Muscle of leg (tissue), 16 donors: ENCODE measurements at places on chromosomes 3 and 15. TPM values are rescaled to one million over a fixed set of nuclear protein-coding genes. Genes with fewer than 3 reads are reported as not detected.

The MB21D2 gene
- polyA plus RNA-seq = 15.8 TPM

The KCNAB1 gene
- polyA plus RNA-seq = 8.4 TPM

- H3K4me3 ChIP-seq = no peak overlapping the region
- H3K27ac ChIP-seq = no peak overlapping the region
- H3K27me3 ChIP-seq = no peaks in the 10 kb centered on the region
- H3K4me1 ChIP-seq = no peaks in the 10 kb centered on the region
- no peaks in the 10 kb centered on the region for H3K36me3 ChIP-seq
Observed at GRCh38 chr3:101611023-101611422, 37.0 kb downstream of the PCNP start.

DNA sequence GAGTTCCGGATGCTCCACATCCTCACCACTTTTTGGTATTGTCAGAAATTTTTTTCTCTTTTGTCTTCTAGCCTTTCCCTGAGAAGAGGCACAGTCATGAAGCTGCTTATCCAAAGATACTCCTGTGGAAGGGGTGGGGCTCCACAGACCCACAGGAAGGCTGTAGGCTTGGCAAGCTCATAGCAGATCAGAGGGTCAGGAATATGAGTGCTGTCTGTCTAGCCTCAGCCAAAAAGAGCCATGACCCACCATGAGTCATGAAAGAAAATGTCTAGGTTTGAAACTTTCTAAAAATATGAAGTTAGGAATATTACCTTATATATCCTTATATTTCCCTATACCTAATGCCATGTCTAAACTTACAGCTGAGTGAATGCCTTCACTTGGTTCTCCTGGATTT, 118.2 kb upstream of the THBS1 start:
- no peak for DNase-seq
- H3K4me1 ChIP-seq = peaks cover 38% of the 10 kb centered on the region
- no peak overlapping the region for H3K4me3 ChIP-seq
- no peaks in the 10 kb centered on the region for H3K27me3 ChIP-seq

The AP2M1 gene
- 219 TPM for polyA plus RNA-seq

DNA sequence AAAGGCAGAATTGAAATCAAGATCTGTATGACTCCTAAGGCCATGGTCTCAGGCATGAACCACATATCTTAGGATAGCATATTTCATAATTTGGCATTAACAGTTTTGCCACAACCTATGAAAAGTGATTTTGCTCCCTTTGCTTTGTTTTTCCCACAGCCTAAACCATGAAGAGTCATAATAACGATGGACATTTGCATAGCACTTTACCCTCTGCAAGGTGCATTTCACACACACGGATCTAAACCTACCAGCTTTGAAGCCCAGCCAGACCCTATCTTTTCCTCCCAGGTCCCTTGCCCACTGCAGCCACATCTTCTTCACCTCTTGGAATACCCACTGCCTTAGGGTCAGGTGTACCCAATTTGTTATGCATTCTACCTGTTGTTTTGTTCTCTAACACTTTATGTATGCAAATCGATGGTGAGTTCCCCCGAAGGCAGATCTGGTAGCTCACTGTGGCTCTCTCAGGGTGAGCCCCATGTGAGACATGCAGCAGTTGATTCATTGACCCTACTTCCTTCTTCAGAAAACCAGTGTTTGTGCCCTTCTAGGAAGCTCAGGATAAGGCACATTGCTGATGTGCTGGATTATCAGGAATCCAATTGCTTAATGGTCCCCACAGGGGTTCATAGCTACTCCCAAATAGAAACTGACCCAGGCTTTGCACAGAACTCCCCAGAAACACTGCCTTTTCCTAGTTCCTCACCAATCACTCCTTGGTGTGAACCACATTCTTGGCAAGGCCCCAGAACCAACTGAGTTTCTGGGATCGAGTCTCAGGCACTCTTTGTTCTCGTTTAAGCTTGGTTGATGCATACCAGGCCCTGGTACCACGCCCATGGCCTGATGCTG, 8.7 kb downstream of the ARHGAP31 start:
- H3K36me3 ChIP-seq = peaks cover 17% of the 10 kb centered on the region
- H3K4me1 ChIP-seq = peaks cover 21% of the 10 kb centered on the region
- no peak overlapping the region for H3K27ac ChIP-seq
- H3K4me3 ChIP-seq = no peak overlapping the region

The NR1I2 gene
- 0.58 TPM for polyA plus RNA-seq

The PGBD4 gene
- polyA plus RNA-seq = 1.0 TPM

The NR2E3 gene
- 3.4 TPM for polyA plus RNA-seq

- no peaks in the 10 kb centered on the region for H3K27me3 ChIP-seq
- no peak for DNase-seq
- no peaks in the 10 kb centered on the region for H3K36me3 ChIP-seq
- no peak overlapping the region for H3K4me3 ChIP-seq
Observed at GRCh38 chr3:78414261-78414660, 1353.5 kb downstream of the ROBO1 start.

GRCh38 chr3:73608456-73609314, 16.1 kb downstream of the PDZRN3 start:
- peaks cover 23% of the 10 kb centered on the region for H3K4me1 ChIP-seq
- no peak for DNase-seq
- H3K27me3 ChIP-seq = no peaks in the 10 kb centered on the region
- no peak overlapping the region for H3K4me3 ChIP-seq

The STAC gene
- polyA plus RNA-seq = 54.1 TPM

GRCh38 chr3:18830087-18830486, 318.2 kb upstream of the KCNH8 start:
- H3K4me1 ChIP-seq = no peaks in the 10 kb centered on the region
- H3K27ac ChIP-seq = no peak overlapping the region
- no peaks in the 10 kb centered on the region for H3K27me3 ChIP-seq
- no peak overlapping the region for H3K4me3 ChIP-seq
- no peak for DNase-seq
- no peaks in the 10 kb centered on the region for H3K36me3 ChIP-seq

DNA sequence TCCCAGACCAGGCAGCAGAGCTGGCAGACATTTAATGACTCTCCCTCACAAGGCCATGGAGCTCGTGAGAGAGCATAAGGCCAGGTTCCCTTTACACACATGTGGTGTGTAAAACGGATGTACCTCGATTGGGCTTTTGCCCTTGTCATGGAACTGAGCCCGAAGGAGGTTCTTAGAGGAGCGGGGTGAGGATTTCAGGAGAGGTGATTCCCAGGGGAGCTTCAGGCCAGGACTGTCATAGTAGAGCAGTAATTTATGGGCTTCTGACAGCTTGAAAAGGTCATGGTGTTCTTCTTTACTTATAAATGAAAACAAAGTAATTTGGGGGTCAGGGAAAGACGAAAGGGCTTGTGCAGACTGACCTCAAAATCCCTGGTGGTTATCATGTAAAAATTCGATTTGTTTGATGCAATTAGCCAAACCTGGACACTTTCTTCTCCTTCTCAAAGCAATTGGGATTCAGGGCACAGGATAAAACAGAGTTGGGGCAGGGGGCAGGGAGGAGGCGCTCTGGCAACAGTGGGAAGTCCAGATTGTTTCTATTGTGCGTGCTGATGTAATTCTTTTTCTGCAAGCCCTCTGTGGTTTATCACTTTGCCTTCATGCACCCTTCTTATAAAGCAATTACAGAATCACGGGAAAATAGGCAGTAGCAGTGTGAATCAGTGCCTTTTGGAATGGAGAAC, 51.0 kb downstream of the CACNA1D start:
- no peak overlapping the region for H3K27ac ChIP-seq
- no peaks in the 10 kb centered on the region for H3K4me1 ChIP-seq
- no peak overlapping the region for H3K4me3 ChIP-seq
- peaks cover 2% of the 10 kb centered on the region for H3K27me3 ChIP-seq

- H3K4me1 ChIP-seq = no peaks in the 10 kb centered on the region
- H3K27ac ChIP-seq = no peak overlapping the region
- H3K27me3 ChIP-seq = no peaks in the 10 kb centered on the region
- no peak overlapping the region for H3K4me3 ChIP-seq
Observed at GRCh38 chr3:105845488-105845887, 23.3 kb downstream of the CBLB start.
